ENCODE measurements at places on chromosomes 3 and 15.

DNA sequence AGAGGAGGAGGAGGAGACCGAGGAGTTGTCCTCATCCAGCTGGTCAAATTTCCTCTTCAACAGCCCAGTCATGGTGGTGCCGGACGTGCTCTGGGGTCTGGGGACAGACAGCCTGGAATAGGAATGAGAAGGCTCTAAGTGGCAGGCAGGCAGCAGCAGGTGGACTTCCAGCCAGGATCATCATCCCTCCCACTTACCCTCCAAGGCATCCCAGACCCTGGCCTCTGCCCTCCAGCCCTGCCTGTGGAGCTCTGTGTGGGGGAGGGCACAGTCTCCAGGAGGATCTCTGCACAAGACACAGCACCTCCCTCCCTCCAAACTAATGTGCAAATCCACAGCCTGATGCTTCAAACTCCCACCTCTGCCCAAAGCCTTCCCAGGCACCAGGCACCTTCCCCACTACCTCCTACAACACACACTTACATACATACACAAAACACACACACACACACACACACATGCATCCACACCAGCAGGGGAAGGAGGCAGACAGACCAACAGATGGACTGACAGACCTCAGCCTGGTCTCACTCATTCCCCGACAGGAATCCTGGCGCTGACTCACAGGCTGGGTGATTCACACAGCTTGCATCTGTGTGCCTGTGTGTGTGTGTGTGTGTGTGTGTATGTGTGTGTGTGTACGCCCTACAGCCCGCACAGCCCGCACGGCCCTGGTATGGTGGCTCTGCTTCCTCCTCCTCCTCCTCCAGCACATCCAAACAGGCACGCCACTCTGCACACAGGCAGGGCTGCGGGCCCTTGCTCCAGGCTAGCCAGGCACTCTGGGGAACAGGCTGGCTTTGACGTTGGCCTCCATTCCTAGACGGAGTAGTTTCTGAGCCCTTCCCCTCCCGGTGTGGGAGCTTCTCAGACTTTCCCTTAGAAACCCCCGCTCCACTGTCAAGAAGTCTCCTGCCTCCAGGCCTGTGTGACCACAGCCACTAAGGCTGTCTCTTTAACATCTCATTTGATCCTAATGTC is 6.5 kb downstream of the CSRNP1 start:
- no peak for DNase-seq

DNA sequence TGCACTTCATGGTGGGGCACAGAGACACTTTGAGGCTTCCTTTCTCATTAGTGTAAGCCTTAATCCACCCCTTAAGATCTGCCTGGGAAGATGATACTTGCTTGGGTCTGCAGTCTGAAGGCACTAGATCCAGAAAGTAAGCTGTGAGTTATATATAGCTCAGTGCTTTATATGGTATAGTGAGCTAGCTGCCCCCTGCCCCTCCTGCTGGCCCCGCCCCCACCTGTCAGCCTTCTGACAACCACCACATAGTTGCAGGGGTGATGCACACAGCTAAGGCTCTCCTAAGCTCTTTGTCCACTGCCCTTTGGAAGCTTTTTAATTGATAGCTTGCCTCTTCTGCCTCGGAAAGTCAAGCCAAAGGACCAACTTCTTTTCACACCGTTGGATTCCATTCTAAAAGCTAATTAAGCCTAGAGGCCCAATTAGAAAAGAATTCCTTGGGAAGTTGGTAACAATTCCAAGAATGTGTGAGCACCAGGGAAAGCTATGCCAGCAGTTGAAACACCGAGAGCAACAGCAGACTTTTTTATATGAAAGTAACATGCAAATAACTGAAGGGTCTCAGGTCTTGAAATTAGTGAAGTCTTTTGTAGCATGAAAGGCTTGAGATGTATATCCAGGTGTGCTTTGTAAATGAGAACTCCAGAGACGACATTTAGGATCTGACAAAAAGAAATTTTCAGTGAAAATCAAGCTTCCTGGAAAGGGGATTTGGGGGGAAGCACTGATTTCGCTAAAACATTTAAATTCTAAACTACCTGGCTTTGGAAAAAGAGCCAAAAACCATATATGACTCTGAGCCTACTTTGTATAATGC is 2.3 kb downstream of the TPM1 start:
- no peak for DNase-seq

DNA sequence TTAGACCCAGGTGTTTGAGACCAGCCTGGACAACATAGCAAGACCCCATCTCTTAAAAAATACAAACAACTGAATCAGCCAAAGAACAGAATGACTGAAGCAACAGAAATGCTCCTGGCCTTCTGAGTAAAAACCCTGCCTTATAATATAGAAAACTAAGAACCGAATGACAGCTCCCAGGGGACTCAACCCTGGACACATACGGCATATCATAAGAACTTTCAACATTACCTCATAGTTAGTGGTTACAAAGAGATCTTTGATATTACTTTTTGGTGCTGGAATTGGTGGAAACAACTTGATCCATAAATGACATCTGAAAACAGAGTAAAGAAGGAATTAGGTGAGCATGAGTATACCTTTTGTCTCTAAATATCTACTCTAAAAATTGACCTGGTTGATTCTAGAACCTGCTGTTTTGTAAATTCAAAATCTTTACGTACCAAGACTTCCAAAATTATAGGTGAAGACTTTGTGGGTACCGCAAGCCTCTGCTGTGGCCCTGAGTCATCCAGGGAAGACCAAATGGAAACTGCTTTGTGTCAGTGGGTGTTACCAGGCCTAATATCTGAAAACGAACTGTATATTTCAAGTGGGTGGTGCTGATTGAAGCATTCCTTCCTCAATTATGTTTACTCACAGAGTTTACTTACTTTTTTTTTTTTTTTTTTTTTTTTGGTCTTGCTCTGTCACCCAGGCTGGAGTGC is 35.5 kb downstream of the IL5RA start:
- DNase-seq = no peak

GRCh38 chr3:155382396-155383042 is 89.0 kb upstream of the STRIT1 start:
- DNase-seq = no peak

DNA sequence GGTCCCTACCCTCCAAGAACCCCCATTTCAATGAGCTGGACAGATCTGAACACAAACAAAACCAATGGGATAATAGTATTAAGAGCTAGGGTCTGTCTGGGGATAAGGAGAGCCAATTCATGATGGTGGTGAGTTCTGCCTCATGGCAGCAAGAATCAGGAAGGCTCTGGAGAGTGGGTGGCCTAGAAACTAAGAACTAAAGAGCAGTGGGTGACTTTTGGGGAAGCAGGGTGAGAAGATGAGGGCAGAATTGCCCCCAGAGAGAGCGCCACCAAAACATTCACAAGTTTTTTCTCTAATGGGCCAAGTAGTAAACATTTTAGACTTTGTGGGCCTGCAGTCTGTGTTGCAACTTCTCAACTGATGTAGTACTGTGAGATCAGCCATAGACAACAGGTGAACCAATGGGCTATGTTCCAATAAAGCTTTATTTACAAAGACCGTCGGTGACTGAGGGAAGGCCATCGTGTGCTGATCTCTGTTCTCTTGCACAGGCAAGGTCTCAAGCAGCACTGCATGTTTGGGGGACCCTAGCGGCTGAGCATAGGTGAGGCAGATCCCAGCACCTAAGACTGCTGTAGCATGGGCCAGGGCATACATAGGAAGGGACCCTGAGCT is 225.5 kb upstream of the ST8SIA2 start:
- DNase-seq = no peak

- DNase-seq = no peak
Measured at GRCh38 chr3:22606461-22606860, 596.7 kb upstream of the UBE2E2 start.

GRCh38 chr3:55482496-55483195 is 4.5 kb downstream of the WNT5A start:
- DNase-seq = no peak

- no peak for DNase-seq
Measured at GRCh38 chr3:185560676-185561075, 8.3 kb upstream of the LIPH start.

DNA sequence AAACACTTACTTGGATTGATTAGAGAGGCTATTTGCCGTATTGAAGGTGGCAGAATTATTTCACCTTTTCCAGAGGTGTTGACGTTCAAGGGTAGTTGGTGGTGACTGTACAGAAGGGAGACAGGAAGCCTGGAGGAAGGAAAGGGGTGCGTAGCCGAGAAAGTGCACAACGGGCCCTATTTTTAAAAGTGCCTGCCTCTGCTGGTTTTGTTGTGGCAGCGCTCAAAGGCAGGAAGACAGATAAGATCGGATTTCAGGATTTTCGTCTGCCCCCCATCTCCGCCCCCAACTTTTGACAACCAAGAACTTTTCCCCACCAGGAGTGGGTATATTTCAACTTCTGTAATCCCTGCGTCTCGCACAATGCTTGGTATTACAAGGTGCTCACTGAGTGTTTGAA is 38.5 kb downstream of the SMAD3 start:
- no peak for DNase-seq

DNA sequence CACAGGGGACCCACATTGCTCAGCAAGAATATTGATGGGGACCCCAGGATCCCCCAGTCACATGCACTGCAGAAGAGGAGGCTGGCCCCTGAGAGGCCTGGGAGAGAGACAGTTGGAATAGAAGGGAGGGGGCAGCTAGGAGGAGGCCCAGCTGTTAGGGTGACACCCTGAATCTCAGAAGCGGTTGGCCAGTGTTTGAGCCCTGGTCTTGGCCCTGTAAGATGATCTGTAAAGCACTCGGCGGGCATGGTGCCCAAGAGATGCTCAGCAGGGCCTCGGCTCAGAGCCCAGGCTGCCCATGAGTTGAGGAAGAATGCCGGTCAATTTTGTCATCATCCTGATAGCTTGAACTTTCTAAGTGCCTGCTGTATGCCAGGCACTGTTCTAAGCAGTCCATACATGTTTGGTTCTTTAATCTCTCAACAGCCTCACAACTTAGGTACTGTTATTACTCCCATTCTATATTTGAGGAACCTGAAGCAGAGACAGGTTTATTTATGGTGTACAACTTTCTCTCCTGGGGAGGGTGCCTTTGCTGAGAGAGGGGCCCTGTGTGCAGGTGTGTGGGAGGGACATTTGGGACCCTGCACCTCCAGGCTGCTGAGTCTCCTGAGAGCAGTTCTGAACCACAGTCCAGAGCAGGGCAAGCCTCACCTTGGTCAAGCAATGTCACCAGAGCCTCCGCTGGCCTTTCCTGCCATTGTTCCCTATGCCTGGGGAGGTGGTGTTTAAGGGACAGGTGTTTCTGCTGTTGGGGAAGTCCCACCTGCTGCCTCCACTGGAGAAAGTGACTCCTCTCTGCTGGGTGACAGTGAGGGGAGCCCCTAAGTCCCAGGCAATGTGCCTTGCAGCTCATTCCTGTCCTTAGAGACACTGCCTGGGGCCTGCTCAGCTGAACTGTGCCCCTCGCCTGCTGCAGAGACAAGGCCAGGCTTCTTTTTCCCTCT is 26.0 kb downstream of the SLC6A6 start:
- DNase-seq = no peak

- DNase-seq = no peak
Measured at GRCh38 chr15:32105258-32106241, 75.2 kb downstream of the CHRNA7 start.

DNA sequence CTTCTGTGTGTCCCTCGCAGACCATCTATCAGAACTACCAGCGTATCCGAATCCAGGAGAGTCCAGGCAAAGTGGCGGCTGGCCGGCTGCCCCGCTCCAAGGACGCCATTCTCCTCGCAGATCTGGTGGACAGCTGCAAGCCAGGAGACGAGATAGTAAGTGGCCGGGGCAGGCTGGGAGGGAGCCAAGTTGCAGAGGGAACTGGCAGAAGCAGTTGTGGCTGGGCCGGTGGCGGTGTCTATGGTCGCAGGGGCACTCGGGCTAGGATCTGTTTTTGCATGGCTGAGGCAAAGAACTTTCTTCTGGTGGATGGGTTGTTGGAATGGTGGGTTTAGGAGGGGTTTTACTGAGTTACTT is 10.1 kb downstream of the MCM2 start:
- no peak for DNase-seq

- DNase-seq = no peak
Measured at GRCh38 chr3:146491303-146491702, 21.9 kb upstream of the PLSCR2 start.

- no peak for DNase-seq
Measured at GRCh38 chr15:67708500-67708899, 116.8 kb upstream of the SKOR1 start.

DNA sequence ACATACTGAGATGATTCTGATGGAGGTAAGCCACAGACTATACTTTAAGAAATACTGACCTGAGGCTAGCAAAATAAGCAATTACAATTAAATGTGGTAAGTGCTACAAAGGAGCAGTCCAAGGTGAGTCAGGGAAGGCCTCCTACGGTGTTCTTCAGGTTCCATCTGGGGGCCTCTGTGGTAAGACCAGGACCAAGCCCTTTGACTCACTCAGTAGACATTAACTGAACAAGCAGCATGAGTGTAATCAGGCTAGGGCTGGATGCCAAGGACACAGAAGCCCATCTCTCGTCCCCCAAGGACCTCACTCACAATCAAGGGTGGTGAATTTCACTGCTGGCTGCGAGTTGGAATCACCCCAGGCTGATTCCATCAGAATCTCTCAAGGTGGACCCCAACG is 37.3 kb downstream of the DZIP1L start:
- DNase-seq = no peak

DNA sequence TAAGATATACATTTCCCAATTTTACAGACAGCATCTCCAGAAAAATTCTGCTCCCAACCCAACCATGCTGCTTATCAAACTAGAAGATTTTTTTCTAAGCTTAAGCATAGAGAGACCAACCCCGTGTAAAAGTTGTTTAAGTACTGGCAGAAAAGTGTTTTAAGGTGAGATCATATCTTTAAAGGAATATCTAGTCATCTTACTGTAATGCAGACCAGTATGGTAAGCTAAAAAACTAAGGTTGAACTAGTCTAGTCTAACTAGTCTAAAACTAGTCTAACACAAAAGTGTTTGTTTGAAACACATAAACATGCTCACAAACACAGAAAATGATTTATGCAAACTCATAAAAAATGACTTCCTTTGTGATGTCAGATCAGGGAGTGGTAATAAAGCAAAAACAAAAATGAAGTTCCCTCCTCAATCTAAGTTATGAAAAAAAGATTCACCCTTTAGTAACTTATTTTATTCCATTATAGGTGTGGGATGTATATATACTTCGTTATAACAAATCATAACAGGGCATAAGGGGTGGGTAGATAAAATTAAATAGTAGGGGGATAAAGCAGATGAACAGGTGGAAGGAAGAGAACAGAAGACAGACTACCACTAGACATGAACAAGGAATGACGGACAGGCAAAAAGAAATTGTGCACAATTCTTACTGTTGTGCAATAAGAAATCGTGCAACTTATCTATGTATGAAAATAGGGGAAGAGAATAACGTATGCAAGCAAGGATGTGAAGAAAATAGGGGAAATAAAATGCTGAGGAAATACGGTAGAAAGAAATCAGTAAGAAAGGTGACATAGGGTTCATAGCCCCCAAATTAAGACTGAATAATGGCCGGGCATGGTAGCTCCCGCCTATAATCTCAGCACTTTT is 10.0 kb downstream of the MYO5A start:
- no peak for DNase-seq

DNA sequence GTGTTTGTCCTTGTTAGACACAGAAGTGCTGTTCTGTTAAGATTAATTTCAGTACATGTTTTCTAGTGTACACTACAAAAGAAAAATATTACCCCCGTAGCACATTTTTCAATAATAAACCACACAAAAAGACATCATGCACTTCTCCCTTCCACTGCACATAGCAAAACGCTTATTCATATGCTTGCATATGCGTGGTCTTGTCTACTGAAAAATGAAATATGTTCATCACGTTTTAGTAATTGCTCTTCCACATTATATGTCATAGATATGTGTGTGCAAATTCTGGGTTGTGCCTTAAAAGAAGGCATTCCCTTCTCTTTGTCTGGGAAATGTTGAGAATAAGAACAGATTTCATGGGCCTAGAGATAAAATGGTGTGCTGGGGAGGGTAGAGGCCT is 353.9 kb downstream of the NSUN3 start:
- DNase-seq = no peak
